Stimulated activated CD8-positive, alpha-beta memory T cell treated with anti-CD3 and anti-CD28 coated beads, Interleukin-7, amount 100 ng/mL, for 4 hours (primary cell): ENCODE measurements at places on chromosomes 1 and 21.

DNA sequence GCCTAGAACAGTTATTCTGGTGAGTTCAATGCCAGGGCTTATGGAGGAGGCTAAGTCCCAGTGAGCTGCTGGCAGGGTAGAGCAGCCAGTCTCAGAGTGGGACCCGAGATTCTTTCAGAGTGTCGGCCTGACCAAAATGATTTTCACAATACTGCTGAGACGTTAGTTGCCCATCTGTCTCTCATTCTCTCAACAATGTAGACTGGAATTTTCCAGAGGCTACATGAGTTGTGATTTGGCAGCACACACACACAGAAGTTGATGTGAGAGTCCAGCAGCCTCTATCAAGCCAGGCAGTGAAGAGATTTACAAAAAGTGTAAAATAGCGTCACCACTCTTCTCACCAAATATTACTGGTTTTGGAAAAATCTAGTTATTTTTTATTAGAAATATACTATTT is 21.7 kb downstream of the CACNA1S start:
- no peak for DNase-seq

DNA sequence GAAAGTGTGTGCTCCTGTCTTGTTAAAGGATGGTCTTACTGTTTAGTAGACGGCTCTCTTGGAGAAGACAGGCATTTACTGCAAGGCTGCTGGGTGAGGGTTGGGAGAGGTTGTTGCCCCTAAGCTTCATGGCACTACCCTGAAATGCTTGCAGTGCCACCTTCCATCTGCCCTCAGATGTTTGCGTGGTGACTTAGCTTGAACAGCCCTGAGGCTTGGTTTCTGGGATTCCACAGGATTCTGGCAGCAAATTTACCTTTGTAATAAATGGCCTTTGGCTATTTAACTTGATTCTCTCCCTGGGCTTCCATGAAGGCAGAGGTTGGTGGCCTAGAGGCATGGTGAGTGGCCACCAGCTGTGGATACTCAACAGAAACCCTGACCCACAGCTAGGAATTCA is 11.6 kb downstream of the MTARC1 start:
- no peak for DNase-seq

- DNase-seq, result no peak
Observed at GRCh38 chr1:239274242-239274830, 112.0 kb upstream of the CHRM3 start.

GRCh38 chr1:18943914-18944572 is 12.4 kb downstream of the IFFO2 start:
- no peak for DNase-seq

DNA sequence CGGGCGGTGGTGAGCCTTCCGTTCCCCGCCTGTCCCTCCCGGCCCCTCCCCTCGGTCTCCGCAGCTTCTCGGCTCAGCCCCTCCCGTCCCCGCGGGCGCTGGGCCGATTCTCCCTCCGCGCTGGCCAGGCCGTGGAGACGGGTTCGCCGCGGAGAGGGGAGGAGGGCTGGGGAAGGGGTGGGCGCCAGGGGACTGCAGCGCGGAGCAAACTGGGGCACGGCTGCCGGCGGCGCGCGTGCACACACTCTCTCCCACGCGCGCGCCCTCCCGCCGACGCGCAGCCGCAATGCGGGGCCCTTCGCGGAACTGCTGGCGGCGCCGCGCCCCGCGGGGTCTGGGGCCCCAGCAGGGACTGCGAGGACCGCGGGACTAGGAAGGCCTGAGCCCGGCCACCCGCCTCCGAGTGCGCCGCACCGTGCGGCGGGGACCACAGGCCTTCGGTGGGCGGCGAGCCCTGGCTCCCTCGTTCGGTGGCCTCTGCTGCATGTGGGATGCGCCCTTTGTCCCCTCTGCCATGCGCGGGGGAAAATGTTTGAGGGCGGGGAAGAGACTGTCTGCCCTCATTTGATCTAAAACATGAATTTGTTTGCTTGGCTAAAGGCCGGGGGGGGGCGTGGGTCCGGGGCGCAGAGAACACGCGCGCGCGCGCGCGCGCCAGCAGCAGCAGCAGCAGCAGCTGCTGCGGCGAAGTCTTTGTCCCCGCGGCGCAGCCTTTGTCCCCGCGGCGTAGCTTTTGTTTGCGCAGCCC is 90.7 kb upstream of the VAMP3 start:
- DNase-seq, result peak; percentile 43

DNA sequence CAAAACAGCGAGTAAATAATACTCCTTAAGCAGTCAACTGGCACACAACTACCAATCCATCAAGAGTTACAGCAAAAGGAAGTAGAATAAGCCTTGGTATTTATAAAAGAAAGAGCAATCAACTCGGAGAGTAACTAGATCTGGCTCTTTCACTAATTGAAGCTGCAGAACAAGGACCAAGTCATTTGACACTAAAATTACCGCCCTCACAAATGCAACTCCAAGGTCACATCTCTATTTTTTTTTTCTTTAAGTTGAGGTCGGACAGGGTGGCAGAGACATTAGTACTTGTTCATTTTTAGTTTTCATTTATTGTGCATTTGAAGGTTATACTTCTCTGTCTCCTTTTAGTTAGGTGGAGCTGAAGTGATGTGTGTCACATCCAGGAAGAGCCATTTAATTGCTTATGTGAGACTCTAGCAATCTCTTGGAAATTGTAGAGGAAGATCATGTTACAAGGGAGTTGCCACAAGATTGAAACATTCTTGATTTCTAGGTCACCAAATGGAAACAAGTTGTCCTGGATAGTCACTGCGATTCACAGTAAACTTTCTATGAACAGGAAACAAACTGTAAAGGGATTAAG is 138.1 kb upstream of the ADAMTS5 start:
- DNase-seq, result no peak

DNA sequence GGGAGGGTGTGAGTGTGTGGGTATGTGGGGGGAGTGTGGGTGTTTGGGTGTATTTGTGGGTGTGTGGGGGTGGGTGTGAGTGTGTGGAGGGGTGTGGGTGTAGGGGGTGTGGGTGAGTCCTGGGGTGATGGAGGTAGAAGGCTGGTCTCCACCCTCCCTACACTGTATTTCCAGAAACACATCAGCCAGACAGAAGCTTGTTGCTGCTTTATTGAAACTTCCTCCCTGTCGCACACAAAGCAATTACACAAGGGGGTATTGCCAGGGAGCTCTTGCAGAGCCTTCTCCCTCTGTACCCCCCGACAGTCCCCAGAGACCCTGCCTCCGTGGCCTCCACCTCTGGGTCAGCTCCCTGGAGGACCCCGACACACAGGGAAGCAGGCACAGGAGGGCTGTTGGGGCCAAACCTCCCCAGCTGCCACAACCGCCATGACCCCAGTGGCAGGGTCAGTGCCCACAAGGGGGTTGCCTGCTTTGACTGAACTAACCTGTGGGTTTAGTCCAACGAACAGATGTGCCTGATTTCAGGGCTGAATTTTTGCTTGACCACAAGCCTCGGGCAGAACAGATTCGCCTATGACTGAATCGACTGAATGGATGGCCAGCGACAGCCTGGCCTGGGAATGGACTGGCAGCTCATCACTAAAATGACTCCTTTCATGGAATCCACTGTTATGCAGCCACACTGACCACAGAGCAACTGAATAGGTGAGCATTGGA is 9.1 kb upstream of the MATN1 start:
- no peak for DNase-seq

DNA sequence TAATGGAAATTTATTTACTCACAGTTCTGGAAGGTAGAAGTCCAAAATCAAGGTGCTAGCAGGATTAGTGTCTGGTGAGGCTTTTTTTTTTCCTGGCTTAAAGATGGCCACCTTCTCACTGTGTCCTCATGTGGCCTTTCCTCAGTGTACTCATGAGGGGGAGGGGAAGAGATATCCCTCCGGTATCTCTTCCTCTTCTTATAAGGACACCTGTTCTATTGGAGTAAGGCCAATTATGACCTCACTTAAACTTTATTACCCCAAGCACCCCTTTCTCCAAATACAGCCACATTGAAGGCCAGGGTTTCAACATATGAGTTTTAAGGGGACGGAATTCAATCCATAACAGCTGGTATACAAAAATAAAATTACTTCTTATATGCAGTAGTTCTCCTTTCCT is 203.7 kb upstream of the C1orf87 start:
- no peak for DNase-seq

GRCh38 chr1:156045076-156045475 is 8.5 kb downstream of the UBQLN4 start:
- no peak for DNase-seq

- DNase-seq, result no peak
Observed at GRCh38 chr1:180579961-180580611, 21.3 kb downstream of the OVAAL start.

DNA sequence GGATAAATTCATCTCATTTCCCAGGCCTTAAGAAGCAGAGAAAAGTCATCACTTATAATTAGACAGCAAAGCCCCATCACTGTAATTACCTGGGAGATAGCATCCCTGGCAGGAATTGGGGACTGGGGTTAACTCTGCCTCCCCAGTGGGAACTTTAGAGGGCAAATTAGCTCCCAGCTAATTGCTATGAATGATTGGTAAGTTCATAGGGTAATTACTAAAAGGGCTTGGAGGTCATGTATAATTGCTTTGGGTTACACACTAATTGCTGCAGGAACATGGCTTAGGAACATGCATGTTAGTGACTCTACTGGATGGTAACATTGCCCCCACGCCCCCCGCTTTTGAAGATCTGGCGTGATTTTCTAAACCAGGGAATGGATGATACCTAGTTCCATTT is 64.8 kb downstream of the UBE2T start:
- no peak for DNase-seq

GRCh38 chr1:22217811-22218460 is 75.0 kb upstream of the WNT4 start:
- DNase-seq, result no peak

GRCh38 chr1:236751935-236752334 is 43.2 kb upstream of the MTR start:
- DNase-seq, result no peak

DNA sequence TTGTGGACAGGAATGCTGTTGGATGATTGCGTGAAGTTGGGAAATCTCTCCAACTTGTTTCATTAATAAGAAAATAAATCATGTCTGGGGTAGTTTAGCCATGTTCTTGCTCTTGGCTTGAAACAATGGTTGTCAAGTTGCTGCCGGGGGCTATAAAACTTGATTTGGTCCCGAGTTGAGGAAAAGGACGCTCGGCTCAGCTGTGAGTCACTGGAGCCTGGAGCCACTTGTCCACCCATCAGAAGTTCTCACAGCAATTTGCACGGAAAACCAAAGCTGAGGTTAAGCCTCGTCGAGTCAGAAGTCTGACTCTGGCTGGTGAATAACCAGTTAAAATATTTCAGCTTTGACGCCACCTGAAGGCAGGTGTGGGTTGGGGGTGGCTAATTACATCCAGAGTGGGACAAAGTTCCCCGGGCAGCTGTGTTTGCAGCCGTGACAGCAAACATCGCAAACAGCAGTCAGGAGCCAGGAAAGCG is 19.7 kb upstream of the RIPK4 start:
- DNase-seq, result no peak

DNA sequence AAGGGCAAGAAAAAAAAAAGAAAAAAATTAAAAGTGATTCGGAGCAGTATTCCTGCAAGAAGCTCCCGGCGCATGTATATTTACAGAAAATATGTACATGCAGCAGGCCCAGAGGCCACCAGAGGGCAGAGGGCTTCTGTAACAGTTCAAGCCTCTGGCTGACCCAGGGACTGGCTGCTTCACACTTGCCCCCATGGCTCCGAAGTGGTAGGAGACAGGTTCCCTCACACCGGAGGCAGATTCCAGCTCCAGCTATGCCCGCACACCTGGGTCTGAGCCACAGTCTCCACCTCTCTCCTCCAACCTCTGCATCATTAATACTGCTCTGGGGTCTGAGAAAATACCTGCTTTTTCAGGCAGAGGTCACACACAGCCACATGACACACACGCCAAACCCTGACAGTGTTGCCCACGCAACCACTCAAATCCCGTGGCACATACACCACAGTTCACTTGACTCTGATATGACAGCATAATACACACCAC is 2.2 kb upstream of the ARHGAP30 start:
- DNase-seq, result no peak

- no peak for DNase-seq
Observed at GRCh38 chr1:116254776-116255175, 118.3 kb upstream of the ATP1A1 start.

DNA sequence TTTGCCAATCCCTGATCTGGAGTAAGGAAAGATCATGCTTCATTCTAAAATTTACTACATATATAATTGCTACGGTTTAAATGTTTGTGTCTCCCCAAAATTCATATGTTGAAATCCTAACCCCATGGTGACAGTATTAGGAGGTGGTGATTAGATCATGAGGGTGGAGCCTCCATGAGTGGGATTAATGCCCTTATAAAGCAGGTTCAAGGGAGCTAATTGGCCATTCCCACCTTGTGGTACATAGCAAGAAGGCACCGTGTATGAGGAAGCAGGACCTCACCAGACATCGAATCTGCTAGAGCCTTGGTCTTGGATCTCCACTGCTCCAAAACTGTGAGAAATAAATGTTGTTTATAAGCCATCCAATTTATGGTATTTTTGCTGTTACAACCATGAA is 55.5 kb downstream of the GADD45A start:
- no peak for DNase-seq

- DNase-seq, result no peak
Observed at GRCh38 chr1:48678710-48679505, 97.8 kb downstream of the BEND5 start.

DNA sequence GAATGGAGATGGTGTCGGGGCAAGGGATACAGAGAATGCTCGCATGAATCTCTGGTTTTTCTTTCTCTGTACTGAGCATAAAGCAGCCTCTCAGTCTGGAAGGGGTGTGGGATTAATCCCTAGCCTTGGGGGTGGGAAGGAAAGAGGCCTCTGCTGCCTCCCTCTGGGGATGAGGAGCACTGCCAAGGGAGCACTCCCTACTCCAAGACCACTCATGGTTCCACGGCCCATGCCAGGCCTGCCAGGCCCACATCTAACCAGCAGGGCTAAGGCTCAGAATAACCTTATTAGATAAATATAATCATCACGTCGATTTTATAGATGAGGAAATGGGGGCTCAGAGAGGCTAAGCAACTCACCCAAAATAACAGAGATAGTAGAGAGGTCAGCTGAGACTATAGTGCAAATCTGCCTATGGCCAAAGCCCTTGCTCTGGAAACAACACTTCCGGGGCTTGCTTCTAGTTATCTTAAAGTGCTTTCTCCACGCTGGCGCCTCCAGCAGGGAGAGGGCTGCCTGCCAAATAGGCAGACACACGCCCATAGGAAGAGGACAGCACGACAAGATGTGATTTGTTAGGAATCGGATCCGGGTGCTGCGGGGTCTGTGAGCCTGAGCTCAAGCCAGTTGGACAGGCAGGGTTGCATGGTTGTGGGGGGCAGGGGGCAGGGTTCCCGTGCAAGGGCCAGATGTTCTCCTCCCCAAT is 522 bp downstream of the TEX35 start:
- no peak for DNase-seq
